ENCODE measurements at places on chromosomes 1 and 21.

DNA sequence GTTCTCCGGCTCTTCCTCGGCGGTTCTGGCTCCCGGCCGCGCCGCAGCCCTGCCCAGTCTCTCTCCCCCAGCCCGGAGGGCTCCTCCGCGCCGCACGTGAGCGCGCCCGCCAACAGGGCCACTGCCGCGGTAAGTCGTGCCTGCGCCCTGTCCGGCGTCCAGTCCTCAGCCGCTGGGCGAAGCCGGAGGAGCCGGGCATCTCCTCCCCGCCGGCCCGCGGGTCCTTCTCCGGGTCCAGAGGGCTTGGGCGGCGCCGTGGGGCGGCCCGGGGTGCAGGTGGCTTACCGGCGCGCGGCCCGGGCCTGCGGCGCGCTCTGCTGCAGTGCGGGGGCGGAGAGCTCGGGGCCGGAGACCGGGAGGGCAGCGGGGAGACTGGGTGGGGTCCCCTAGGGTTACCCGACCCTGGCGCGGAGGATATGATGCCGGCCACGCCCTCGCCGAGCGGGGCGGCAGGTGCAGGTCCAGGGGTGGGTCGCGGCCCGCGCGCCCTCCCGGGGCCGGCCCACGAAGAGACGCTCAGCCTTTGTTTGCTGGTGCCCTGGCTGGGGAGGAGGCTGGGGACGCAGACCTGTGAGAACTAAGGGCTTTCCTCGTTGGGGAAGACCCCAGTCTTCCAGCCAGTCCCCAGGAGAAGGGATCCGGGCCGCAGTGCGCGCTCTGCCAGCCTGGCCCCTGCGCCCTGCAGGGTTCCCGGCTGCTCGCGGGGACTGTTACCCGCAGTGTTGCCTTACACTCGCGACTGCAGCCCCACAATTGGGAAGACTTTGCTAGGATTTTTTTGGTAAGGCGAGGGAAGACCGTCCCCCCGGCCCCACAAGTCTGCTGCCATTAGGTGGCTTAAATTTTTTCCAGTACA, at the start of gene DOP1B:
TSS of gene DOP1B (plus strand) at position 10 of the 856 bp plus-strand sequence. CDS start 7,910 bp downstream, outside the sequence.
- DNase-seq = peak; percentile 35

DNA sequence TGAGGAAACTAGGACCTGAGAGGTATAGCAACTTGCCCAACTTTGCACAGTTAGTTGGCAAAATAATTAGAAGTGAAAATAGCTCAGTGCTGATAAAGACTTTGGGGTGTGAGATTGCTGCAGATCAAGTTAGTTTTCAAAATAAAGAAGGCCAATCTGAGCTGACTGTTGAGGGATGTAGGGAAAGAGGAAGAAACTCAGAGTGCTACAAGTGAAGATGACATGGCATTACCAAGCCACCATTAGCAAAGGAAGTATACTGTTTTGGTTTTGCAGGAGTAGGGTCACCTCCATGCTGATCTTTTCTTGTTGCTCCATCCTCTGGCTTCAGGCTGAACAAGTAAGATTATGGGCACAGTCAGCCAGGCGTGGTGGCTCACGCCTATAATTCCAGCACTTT, 78.7 kb upstream of the ADAM30 start:
- DNase-seq = no peak

DNA sequence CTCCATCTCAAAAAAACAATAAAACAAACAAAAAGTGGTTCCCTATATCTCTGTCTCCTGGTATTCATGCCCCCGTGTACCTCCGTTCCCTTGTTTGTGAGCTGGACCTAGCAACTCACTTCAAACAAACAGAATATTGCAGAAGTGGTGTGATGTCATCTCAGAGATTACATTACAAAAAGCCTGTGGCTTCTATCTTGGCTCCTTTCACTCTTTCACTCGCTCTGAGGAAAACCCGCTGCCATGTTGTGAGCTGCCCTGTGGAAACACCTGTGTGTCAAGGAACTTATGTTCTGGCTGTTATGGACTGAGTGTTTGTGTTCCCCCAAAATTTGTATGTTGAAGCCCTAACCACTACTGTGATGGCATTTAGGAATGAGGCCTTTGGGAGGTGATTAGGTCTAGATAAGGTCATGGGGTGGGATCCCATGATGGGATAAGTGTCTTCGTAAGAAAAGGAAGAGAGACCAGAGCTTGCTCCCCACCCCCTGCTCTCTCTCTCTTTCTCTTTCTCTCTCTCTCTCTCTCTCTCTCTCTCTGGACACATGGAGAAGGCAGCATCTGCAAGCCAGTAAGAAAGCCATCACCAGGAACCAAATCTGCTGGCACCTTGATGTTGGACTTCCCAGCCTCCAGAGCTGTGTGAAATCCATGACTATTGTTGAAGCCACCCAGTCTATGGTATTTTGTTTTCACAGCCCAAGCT, 7.4 kb upstream of the HYI start:
- DNase-seq = no peak

GRCh38 chr21:23463365-23463764, 2143.9 kb downstream of the MRPL39 start:
- no peak for DNase-seq

DNA sequence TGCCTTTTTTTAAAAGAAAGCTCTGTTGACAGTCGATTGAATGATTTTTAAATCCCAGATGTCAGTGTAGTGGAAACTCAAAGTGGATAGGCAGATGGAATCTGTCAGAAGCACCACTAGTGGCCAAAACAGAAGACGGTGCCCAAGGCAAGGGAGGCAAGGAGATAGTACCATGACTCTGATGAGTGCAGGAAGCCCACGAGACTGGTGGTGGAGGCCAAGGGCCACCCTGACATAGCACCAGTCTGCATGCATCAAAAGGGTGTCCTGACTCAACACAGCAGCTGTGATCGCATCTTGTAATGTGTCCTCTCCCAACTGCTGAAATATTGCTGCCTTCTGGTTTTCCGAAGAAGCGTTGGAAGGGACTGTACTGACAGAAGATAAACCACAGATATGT, 124.1 kb upstream of the PAPPA2 start:
- DNase-seq = no peak

DNA sequence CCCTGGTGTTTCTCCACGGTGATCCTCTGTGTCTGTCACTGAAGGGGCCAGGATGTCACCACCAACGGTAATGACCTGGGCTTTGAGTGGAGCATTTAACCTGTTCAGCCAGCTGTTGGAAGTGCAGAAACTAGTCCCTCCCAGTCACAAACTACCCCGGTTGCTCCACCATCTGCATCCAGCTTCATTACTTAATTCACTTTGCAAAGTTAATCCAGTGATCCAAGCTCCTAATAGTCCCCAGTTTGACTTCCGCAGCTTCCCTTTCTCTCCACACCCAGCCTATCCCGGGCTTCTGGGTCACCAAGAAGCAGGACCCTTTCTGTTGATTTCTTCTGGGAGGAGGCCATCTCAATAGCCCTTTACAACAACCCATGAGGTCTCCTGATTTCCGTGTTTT, 63.5 kb downstream of the MDM4 start:
- DNase-seq = no peak

DNA sequence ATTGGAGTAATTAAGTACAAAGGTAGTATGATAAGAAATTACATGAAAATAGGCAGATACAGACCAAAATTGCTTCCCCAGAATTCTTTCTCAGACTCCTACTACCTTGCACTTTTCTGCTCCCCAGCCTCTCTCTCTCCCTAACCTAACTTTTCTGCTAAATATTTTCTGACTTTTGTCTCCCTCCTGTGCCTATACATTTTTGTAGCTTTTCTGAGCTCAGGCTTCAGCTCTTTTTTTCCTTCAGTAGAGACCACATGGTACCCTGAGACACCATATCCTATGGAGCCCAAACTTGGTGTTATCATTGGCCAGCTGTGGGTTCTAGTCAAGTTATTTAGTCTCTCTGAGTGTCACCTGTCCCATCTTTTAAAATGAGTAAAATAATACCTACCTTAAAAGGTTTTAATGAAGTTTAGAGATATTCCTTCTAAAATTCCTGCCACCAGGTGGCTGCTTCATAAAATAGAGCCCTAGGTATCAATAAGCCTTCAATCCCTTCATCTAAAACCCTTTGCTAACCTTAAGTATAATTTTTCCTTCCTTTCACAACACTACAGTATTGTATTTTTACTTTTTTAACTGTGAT, 237.6 kb upstream of the DUSP10 start:
- DNase-seq = peak; percentile 4

DNA sequence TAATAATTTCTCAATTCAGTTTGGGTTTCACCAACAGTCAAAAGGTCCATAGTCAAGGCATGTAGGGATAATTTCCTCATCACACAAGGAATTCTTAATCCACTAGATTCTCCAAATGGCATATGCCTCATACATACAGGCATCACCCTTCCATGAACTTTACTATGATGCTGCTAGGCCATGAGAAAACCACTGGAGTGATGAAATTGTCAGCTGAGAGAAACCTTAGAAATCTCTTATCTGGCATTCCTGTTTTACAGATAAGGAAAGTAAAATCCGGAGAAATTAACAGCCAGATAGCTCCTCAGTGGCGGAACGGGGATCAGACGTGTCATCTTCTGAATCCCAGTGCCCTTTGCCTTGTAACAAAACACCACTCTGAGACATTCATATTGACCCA, 274.4 kb downstream of the NTNG1 start:
- DNase-seq = no peak

GRCh38 chr1:44377925-44378784, 23.1 kb upstream of the ERI3 start:
- peak; percentile 42 for DNase-seq

DNA sequence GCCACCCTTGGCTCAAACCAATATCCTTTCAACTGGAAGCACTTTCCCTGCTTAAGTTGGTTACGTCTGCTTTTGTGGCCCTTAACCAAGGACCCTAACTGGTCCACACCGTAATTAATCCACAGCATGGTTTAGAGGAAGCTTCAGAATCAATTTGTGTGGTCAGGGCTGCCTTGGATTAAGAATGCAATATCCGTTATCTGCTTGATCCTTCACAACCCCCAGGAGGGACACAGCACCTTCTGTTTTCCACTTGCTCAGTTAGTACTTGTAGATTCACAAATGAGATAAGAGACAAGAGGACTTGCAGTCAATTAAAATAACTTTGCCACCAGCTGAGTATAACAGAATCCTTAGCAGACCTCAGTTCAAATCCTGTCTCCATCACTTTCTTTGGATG, 56.9 kb upstream of the LRP8 start:
- DNase-seq = no peak

DNA sequence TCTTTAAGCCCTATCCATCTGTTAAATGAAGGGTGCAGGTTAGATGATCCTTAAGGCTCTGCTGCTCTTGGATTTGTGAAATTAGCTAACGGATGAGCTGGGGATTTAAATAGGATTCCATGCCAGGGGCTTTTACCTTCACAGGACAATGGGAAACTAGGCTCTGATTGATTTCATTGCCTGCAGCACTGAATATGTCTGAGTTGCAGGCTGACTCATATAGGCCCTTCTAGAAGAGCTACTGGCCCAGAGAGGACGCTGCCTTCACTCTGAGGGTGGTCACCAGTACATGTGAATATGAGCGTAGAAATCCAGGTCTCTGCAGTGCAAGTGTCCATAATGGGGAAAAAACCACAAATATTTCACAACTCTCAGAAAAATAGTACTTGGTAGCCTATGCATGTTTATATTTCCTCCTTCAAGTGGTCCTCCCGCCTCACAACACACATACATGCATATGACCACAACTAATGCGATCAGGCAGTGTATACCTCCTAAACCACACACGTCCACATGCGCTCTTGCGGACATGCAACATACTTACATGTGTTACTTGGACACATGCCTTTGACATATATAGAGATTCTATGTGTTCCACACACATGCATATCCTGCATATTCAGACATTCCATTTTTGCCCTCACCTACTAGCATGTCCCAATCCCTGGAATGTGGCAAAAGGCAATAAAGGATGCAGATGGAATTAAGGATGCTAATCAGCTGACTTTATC, 233.8 kb upstream of the JUN start:
- no peak for DNase-seq

- no peak for DNase-seq
These were observed 30.0 kb downstream of the PRKACB start for GRCh38 chr1:84174051-84174556.

- no peak for DNase-seq
These were observed 5.8 kb upstream of the XCL1 start for GRCh38 chr1:168570652-168571051.

- DNase-seq = no peak
These were observed 307.0 kb upstream of the PROX1 start for GRCh38 chr1:213680677-213681325.

DNA sequence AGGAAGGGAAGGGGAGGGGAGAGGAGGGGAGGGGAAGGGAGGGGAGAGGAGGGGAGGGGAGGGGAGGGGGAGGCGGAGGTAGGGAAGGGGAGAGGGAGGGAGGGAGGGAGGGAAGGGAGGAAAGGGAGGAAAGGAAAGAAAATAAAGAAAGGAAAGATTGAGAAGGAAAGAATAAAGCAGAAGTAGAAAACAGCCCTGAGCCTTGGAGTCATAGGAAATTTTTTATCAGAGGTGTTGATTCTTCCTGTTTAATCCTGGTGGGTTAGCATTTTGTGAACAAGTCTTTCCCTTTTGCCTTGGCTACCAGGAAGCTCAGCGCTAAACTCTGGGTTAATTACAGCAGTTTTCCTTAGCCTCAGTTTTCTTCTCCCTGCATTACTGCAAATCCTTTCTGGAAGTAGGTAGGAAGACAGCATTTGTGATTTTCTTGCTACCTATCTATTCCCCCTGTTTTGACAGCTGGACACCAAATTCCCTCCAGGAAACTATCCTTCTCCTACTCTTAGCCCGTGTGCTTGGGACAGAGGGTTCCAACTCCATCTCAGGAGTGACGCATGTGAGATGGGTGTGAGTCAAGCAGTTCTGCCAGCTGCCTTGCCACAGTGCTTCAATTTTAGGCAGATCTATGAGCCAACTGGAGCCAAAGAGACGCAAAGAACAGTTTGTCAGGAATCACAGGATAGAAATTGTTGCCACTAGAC, 26.9 kb downstream of the TOMM20 start:
- DNase-seq = no peak

- no peak for DNase-seq
These were observed 133.6 kb upstream of the ATP1B1 start for GRCh38 chr1:168972887-168973286.

- no peak for DNase-seq
These were observed 146.9 kb upstream of the C1orf174 start for GRCh38 chr1:4046836-4047461.

DNA sequence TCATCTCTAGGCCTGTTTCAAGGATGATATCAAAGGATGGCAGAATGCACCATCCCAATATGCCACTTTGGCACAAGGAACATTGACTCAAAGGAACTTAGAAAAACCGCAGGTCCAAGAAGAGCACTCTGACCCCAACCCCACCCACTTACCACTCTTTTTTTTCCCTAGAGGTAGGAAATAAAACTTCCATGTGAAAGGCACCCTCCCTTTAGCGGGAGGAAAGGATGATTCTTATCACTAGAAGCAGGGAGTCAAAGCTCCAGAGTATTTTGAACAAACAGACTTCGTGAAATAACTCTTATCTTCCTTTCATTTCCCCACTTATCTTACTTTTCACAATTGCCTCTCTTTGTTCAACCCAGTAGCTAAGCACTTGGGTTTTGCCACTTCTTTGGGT, 22.2 kb downstream of the PSMG1 start:
- DNase-seq = no peak

DNA sequence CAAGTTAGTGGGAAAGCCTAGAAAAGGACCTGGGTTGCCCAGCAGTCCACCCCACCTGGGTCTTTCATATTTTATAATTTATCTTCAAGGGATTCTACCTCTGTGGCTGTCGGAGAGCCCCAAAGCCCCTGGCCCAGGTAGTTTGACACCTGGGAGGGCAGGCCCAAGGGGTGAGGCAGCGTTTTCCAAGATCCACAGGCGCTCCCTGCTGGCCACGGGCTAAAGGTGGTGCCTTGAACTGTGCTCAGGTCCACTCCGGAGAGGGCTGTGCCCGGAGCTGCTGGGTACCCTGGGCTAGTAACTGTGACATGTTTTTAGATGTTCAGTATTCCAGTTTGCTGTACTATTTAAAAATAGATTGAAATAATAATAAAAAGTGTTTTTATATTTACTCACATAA, 37.2 kb upstream of the CRNN start:
- no peak for DNase-seq
